ENCODE measurements at places on chromosomes 4 and X.

DNA sequence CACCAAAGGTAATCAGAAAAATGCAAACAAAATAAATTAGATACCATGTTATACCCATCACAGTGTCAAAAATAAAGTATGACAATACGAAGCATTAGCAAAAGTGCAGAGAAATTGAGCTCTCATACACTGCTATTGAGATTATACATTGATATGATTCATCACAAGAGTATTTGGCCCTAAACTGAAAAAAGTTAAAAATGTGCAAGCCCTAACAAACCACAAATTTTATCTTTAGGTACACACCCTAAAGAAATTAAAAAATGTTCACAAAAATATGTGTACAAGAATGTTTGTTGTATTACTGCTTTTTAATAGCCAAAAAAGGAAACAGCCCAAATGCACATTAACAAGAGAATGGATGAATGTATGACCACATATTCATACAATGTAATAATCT, 137.9 kb upstream of the MAGEA10 start:
- DNase-seq: no peak

GRCh38 chr4:55121246-55121645, 4.1 kb downstream of the KDR start:
- DNase-seq: peak; percentile 34

GRCh38 chr4:165788686-165789463, 84.2 kb upstream of the TLL1 start:
- DNase-seq: peak; percentile 34

GRCh38 chrX:119062750-119063374, 9.9 kb upstream of the CT47C1 start:
- peak; percentile 17 for DNase-seq

GRCh38 chr4:128757712-128758111, 51.8 kb upstream of the JADE1 start:
- peak; percentile 35 for DNase-seq

GRCh38 chr4:11261066-11261850, 167.4 kb downstream of the HS3ST1 start:
- no peak for DNase-seq

GRCh38 chr4:26542991-26543390, 40.9 kb upstream of the TBC1D19 start:
- DNase-seq: no peak

DNA sequence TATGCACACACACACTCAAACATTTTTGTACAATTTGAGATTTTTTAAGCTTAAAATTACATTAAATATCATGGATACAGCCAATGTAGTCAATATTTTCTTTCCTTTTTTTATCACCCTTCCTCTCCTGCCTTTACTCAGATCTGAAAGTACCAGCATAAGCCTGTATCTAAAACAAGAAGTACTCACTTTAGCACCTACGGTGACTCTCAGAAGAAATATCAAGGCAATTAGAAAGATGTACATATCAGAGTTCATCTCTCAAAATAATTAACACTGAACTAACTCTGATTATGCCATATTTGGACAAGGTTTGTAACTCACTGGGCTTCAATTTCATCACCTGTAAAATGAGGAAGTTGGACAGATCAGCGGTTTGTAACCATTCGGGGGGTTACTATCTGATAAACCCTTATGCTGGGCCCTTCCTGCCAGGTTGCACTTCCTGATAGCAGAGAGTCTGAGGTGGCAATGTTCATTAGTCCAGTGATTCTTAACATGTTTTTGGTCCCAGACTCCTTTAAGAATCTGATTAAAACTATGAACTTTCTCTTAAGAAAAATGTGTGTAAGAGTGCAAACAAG, 5.7 kb upstream of the GPR174 start:
- no peak for DNase-seq

DNA sequence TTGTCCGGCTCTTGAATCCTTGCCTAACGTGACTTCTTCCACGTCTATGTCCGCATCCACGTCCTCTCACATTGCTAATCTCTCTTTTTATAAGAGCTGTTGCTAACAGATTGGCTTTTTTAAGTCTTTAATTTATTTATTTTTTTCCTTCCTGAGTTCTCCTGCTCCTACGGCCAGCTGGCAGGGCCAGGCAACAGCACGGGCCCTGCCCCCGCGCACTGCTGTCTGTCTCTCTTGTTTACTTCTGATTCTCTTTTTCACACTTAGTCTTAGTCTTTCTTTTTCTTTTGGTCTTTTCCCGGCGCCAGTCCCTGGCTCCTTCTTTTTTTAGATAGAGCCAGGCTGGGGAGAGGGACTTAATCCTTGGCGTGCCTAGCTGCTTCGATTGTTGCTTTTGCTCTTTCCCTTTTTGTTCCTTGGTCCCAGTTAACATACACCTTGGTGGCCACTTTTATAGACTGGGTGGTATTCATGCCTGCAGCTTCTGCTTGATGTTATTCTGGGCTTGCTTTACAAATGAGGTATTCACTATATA, 53.2 kb upstream of the RBMX start:
- DNase-seq: no peak

DNA sequence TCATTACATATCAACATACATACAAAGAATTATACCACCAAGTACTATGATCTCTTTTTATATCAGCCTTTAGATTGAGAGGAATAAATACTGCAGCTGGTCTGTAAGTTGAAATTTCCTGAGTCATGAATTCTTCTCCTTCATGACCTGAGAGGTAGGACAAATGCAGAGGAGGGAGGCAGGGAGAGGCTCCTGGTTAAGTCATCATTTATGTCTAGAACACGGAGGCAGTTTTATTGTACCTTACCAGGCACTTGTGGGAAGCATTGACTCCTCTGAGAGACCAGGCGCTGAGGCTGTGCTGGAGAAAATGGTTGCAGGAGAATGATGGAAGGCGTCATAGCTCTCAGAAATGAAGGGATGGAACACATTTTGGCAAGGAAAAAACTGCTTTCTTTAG, 12.5 kb upstream of the CASK start:
- no peak for DNase-seq

DNA sequence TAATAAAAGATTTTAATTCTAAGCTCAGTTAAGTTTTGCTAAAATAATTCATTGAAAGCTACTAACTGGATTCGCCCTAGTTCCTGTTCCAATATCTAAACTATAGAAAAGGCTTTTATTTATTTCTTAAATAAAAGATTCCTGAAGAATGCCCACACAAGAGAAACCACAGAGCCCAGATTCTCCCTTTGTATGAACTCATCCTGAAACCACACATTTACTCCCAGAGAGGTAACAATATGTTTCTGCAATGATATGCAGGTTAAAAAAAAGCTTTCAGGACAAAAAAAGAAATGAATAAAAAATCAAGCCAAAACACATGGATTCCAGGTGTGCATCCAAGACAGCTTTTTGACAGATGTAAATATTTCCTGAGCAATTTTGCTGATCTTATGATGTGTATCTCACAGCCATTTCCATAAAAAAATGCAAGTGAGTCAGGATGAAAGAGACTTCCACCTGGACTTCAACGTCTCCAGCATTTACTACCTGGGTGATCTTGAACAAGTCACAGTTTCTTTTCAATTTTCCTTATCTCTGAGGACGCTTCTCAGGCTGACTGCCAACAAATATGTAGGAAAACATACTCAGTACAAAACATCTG, 234.4 kb upstream of the FAT1 start:
- no peak for DNase-seq

DNA sequence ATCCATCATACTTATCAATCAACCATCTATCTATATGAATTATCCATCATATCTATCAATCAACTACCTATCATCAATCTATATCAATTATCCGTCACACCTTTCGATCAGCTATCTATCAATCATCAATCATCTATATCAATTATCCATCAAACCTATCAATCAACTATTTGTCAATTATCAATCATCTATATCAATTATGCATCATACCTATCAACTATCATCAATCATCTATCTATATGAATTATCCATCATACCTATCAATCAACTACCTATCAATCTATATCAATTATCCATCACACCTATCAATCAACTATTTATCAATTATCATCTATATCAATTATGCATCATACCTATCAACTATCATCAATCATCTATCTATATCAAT, 70.6 kb upstream of the PPP2R3B start:
- DNase-seq: no peak

GRCh38 chrX:74232859-74233258, 71.1 kb upstream of the ZCCHC13 start:
- DNase-seq: peak; percentile 39

GRCh38 chr4:153517159-153517558, 51.0 kb downstream of the TMEM131L start:
- no peak for DNase-seq
